Activated CD4-positive, alpha-beta T cell treated with anti-CD3 and anti-CD28 coated beads, Interleukin-2, amount 10 ng/mL, durations not matched to agents 7 days and 5 days (primary cell): ENCODE measurements at places on chromosomes 1 and 21. TPM values are rescaled to one million over a fixed set of nuclear protein-coding genes. Genes with fewer than 3 reads are reported as not detected.
A peak's percentile ranks its signal among the peaks of the same experiment; 100 is the strongest.

RIMS3 gene
- total RNA-seq = 5.4 TPM

GRHL3 gene
- total RNA-seq = not detected

CR1 gene
- total RNA-seq = 0.25 TPM

LINGO4 gene
- total RNA-seq = 0.50 TPM

SUSD4 gene
- total RNA-seq = 2.9 TPM

DIO1 gene
- total RNA-seq = not detected

ZMYND12 gene
- 0.56 TPM for total RNA-seq

SERPINC1 gene
- total RNA-seq = 0.17 TPM

GRCh38 chr1:245495681-245496080, 340.9 kb downstream of the KIF26B start:
- DNase-seq = no peak
- H3K4me1 ChIP-seq = no peaks in the 10 kb centered on the region
- H3K4me3 ChIP-seq = no peak overlapping the region
- no peak overlapping the region for H3K27ac ChIP-seq
- H3K36me3 ChIP-seq = no peaks in the 10 kb centered on the region
- H3K27me3 ChIP-seq = peaks cover 2% of the 10 kb centered on the region

DNA sequence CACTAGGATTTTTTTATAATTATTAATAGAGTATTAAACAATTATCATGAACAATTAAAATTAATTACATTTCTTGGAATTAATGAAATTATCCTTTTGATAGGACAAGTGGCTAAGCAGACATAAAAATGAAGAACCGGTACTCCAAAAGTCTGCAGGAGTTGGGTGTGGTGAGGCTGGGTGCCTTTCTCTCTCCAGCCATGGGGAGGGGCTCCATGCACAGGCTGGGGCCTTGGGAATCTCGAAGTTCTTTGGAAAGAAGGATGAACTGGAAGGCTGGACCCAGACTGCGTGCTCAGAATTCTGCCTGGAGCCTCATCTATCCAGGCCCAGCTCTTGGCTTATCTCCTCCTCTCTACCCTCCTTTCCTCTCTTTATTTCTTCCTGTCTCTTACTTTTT, 94.1 kb downstream of the ACTL8 start:
- no peaks in the 10 kb centered on the region for H3K4me1 ChIP-seq
- DNase-seq = no peak
- no peaks in the 10 kb centered on the region for H3K27me3 ChIP-seq
- no peaks in the 10 kb centered on the region for H3K36me3 ChIP-seq

GRCh38 chr1:186326009-186326408, 49.0 kb downstream of the TPR start:
- peaks cover 61% of the 10 kb centered on the region for H3K36me3 ChIP-seq
- no peak for DNase-seq
- H3K4me3 ChIP-seq = no peak overlapping the region

DNA sequence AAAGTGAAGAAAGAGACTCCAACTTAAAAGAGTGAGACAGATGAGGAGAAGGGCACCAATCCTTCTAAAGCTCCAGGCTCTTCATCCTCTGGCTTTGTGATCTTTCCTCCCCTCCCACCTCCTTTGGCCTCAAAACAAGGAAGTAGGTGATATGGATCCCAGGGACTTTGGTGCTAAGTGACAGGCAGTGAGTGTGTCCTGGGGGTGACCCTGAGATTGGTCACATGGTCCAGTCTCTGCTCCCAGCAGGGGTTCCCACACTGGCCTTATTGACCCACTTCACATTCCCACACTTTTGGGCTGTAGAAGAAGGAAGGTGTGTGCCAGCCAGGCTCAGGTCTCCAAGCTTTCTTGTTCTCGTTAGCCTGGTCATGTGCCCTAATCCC, 401.2 kb upstream of the PROX1 start:
- H3K4me3 ChIP-seq = no peak overlapping the region
- H3K27me3 ChIP-seq = no peaks in the 10 kb centered on the region
- no peaks in the 10 kb centered on the region for H3K36me3 ChIP-seq
- no peak overlapping the region for H3K27ac ChIP-seq
- no peak for DNase-seq

GRCh38 chr1:160776178-160776577, 19.8 kb upstream of the LY9 start:
- DNase-seq = no peak
- H3K36me3 ChIP-seq = peaks cover 1% of the 10 kb centered on the region
- peaks cover 35% of the 10 kb centered on the region for H3K4me1 ChIP-seq
- no peak overlapping the region for H3K4me3 ChIP-seq
- no peaks in the 10 kb centered on the region for H3K27me3 ChIP-seq

GRCh38 chr1:2642131-2642559, 9.3 kb upstream of the MMEL1 start:
- H3K27ac ChIP-seq = peak overlapping the region; percentile 90
- DNase-seq = no peak

DNA sequence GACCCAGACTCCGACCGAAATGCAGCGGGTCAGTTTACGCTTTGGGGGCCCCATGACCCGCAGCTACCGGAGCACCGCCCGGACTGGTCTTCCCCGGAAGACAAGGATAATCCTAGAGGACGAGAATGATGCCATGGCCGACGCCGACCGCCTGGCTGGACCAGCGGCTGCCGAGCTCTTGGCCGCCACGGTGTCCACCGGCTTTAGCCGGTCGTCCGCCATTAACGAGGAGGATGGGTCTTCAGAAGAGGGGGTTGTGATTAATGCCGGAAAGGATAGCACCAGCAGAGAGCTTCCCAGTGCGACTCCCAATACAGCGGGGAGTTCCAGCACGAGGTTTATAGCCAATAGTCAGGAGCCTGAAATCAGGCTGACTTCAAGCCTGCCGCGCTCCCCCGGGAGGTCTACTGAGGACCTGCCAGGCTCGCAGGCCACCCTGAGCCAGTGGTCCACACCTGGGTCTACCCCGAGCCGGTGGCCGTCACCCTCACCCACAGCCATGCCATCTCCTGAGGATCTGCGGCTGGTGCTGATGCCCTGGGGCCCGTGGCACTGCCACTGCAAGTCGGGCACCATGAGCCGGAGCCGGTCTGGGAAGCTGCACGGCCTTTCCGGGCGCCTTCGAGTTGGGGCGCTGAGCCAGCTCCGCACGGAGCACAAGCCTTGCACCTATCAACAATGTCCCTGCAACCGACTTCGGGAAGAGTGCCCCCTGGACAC, 534 bp downstream of the C1orf56 start:
- H3K4me3 ChIP-seq = peak overlapping the region; percentile 80
- H3K27ac ChIP-seq = peak overlapping the region; percentile 84
- peak; percentile 63 for DNase-seq
- H3K4me1 ChIP-seq = peaks cover 56% of the 10 kb centered on the region

- H3K4me1 ChIP-seq = no peaks in the 10 kb centered on the region
- no peaks in the 10 kb centered on the region for H3K36me3 ChIP-seq
- DNase-seq = peak; percentile 49
- no peak overlapping the region for H3K4me3 ChIP-seq
- H3K27ac ChIP-seq = no peak overlapping the region
Measured at GRCh38 chr1:175725684-175726083, 17.7 kb downstream of the TNR start.

- peak overlapping the region; percentile 42 for H3K27ac ChIP-seq
- peaks cover 12% of the 10 kb centered on the region for H3K27me3 ChIP-seq
- no peak overlapping the region for H3K4me3 ChIP-seq
- DNase-seq = no peak
- H3K4me1 ChIP-seq = peaks cover 3% of the 10 kb centered on the region
Measured at GRCh38 chr1:158055854-158056253, 62.4 kb downstream of the KIRREL1 start.

GRCh38 chr1:216757110-216757509, 33.9 kb upstream of the ESRRG start:
- no peak overlapping the region for H3K4me3 ChIP-seq
- no peaks in the 10 kb centered on the region for H3K27me3 ChIP-seq
- no peaks in the 10 kb centered on the region for H3K4me1 ChIP-seq
- H3K27ac ChIP-seq = no peak overlapping the region

- DNase-seq = no peak
- peaks cover 19% of the 10 kb centered on the region for H3K4me1 ChIP-seq
- H3K27ac ChIP-seq = no peak overlapping the region
- peaks cover 2% of the 10 kb centered on the region for H3K36me3 ChIP-seq
Measured at GRCh38 chr21:45126204-45126626, 51.8 kb downstream of the ADARB1 start.

DNA sequence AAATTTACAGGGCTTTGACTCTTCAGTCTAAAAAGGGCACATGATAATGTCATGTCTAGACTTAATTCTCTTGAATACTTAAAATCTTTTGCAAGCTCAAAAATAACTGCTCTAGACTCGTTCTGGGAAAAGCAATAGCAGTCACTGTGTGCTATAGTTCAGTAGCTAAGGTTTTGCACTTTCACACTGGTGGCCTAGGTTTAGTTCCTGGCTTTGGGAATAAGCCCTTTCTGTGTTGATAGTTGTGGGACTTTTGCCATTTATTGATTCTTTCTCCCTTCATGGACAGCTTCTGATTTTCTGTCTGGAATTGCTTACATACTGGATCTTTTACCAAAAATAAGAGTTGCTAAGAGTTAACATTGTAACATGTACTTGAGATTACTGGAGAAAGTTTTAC, 151.2 kb downstream of the TRIM33 start:
- no peaks in the 10 kb centered on the region for H3K36me3 ChIP-seq
- no peaks in the 10 kb centered on the region for H3K4me1 ChIP-seq
- no peak overlapping the region for H3K4me3 ChIP-seq
- DNase-seq = no peak
- H3K27me3 ChIP-seq = no peaks in the 10 kb centered on the region

- DNase-seq = no peak
- H3K27ac ChIP-seq = peak overlapping the region; percentile 46
- peaks cover 21% of the 10 kb centered on the region for H3K4me1 ChIP-seq
- H3K4me3 ChIP-seq = no peak overlapping the region
- no peaks in the 10 kb centered on the region for H3K27me3 ChIP-seq
Measured at GRCh38 chr1:228154670-228155571, 5.2 kb downstream of the GJC2 start.

GRCh38 chr1:89405275-89405929, 41.5 kb downstream of the GBP6 start:
- no peak for DNase-seq
- H3K27ac ChIP-seq = no peak overlapping the region
- H3K4me3 ChIP-seq = no peak overlapping the region
- H3K4me1 ChIP-seq = peaks cover 33% of the 10 kb centered on the region
